ENCODE measurements at places on chromosomes 5 and 9.

GRCh38 chr9:72363908-72364678 lies 915 bp downstream of the ZFAND5 start:
- peak; percentile 51 for DNase-seq
- H3K27me3 ChIP-seq = no peaks in the 10 kb centered on the region
- H3K36me3 ChIP-seq = peaks cover 13% of the 10 kb centered on the region

DNA sequence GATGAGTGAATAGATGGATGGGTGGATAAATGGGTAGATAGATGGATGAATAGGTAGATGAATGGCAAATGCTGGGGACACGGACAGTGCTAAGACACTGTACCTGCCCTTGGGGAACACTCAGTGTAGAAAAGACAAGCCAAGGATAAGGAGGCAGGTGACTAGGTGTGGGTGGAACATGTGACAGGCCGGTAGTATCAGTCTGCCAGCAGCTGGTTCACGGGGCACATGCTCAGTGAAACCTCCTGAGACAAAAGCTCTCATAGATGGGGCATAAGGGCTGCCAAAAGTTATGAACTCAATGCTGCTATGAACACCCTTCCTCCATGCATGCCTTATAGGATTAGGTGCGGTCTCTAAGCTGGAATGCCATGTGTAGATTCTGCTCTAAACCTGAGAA lies 71.0 kb downstream of the C5orf15 start:
- H3K27ac ChIP-seq = no peak overlapping the region
- no peak overlapping the region for H3K4me3 ChIP-seq
- DNase-seq = peak; percentile 47
- peaks cover 27% of the 10 kb centered on the region for H3K4me1 ChIP-seq
- H3K36me3 ChIP-seq = no peaks in the 10 kb centered on the region
- H3K27me3 ChIP-seq = no peaks in the 10 kb centered on the region

DNA sequence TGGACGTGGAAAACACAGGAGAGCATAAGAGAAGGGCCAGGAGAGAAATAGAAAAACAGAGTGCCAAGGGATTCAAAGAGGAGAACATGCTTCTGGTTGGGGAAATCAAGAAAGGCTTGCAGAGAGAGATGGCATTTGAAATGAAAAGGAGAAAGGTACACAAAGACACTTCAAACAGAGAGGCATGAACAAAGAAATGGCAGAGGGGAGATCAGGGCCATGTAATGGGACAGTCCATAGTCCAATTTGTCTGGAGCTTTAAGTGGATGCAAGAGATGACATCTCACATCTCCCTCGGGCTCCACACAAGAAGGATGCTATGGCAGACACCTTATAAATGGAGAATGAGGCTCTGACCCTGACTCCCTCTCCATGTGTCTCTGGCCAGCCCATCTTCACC lies 331.1 kb downstream of the MLLT3 start:
- no peaks in the 10 kb centered on the region for H3K4me1 ChIP-seq
- no peak overlapping the region for H3K4me3 ChIP-seq
- no peaks in the 10 kb centered on the region for H3K27me3 ChIP-seq
- H3K27ac ChIP-seq = no peak overlapping the region
- H3K36me3 ChIP-seq = no peaks in the 10 kb centered on the region

GRCh38 chr5:82356808-82357671 lies 78.9 kb upstream of the RPS23 start:
- H3K4me3 ChIP-seq = no peak overlapping the region
- no peaks in the 10 kb centered on the region for H3K36me3 ChIP-seq
- no peaks in the 10 kb centered on the region for H3K4me1 ChIP-seq
- H3K27ac ChIP-seq = no peak overlapping the region
- peak; percentile 18 for DNase-seq
- H3K27me3 ChIP-seq = no peaks in the 10 kb centered on the region

DNA sequence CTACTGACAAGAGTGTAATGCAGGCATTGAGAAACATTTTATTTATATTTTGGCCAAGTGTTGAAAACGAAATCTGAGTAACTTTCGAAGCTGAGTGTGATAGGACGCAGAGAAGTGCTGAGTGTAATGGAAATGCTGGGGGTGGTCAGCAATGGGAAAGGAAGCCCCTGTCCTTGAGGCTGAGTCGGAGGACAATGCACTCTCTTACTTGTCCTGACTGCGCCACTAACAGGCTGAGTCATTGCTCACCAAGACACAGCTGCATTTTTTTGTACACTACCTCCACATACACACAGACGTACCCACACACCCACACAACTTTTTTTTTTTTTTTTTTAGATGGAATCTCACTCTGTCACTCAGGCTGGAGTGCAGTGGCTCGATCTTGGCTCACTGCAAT lies 637.7 kb downstream of the SLCO4C1 start:
- no peak overlapping the region for H3K27ac ChIP-seq
- no peaks in the 10 kb centered on the region for H3K27me3 ChIP-seq
- H3K4me1 ChIP-seq = no peaks in the 10 kb centered on the region

- H3K4me1 ChIP-seq = no peaks in the 10 kb centered on the region
- H3K36me3 ChIP-seq = no peaks in the 10 kb centered on the region
- no peak overlapping the region for H3K4me3 ChIP-seq
- H3K27ac ChIP-seq = no peak overlapping the region
- DNase-seq = no peak
- H3K27me3 ChIP-seq = no peaks in the 10 kb centered on the region
These were observed 475.7 kb downstream of the EBF1 start for GRCh38 chr5:158623971-158624370.

DNA sequence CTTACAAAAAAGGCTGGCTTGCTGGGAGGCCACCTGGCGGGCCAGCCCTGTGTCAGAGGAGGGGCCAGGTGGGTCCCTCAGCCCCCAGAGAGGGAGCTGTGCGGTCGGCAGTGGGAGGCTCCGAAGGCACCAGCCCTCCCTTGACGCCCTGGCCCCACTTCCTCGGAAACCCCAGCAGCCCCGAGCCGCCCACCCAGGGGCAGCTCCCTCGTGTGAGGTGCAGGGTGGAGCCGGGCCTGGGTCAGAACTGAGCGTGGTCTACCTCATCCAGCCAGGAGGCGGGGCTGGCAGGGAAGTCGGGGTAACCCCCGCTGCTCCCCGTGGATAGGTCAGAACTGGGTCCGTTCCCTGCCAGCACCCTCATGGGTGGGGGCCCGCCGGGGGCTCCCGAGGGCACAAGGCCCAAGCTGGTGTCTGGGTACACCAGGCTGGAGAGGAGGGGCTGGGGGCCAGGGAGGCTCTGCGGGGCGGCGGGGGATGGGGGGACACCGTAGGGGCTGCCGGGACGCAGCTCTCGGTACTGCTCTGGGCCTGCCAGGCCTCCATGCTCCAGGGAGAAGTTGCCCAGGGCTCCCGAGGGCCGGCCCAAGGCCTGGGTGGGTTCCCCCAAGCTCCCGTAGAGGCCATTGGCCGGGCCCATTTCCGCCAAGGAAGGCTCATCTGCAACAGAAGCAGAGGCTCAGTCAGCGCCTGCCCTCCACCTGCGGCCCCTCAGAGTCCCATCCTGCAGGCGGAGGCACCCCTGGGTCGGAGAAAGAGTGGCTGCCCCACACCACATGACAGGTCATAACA lies 7.6 kb downstream of the LHX3 start:
- H3K27me3 ChIP-seq = peaks cover 86% of the 10 kb centered on the region
- H3K4me1 ChIP-seq = no peaks in the 10 kb centered on the region
- H3K27ac ChIP-seq = no peak overlapping the region

DNA sequence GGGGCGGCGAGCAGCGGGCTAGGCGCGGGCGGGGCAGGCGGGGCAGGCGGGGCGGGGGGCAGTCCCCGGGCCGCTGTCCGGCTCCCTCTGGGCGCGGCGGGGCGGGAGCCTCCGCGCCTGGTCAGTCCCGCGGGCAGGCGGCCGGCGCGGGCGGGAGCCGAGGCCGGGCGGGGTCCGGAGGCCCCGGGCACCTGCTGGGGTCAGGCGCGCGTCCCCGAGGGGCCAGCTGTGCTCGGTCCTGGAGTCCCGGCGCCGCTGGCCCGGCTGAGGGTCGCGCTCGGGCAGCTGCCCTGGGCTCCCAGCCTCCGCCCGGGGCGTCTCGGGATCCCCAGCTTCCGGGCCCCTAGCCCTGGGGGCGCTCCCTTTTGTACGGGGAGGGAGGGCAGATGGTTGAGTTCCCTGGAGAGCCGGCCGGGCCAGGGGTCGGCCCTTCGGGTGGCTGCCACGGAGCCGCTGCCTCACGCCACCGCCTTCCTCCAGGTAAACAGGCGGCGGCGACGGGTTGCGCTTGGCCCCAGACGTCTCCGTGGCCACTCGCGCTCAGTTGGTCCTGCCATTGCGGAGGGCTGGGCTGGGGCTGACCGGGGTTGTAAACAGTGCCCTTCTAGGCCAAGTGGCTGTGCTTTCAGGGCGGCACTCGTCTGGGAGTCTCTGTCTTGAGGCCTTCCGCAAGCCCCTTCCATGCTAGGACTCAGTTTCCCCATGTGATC lies 473 bp downstream of the ZBTB34 start:
- H3K4me3 ChIP-seq = peak overlapping the region; percentile 81
- H3K4me1 ChIP-seq = peaks cover 14% of the 10 kb centered on the region
- no peaks in the 10 kb centered on the region for H3K36me3 ChIP-seq
- H3K27ac ChIP-seq = no peak overlapping the region
- no peaks in the 10 kb centered on the region for H3K27me3 ChIP-seq

GRCh38 chr9:34547960-34548611 lies 25.3 kb upstream of the ENHO start:
- no peaks in the 10 kb centered on the region for H3K36me3 ChIP-seq
- no peak overlapping the region for H3K4me3 ChIP-seq
- no peaks in the 10 kb centered on the region for H3K4me1 ChIP-seq

DNA sequence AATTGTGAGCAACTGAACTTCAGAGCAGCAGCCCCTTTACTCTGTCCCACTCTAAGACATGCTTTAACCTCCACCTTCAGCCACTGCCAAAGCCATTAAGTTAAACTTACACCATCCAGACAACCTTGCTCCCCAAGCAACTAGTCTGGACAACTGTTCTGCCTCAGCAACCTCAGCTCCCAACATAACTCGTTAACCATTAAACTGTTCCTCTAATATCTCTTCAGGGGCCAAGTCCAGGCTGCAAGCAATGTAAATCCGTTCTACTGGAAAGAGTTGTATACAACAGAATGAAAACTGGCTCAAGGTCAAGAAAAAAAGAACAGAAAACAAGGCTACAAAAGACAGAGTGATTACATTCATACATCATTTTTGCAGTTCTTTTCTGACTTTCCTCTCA lies 131.7 kb upstream of the TARS1 start:
- no peak overlapping the region for H3K27ac ChIP-seq
- no peak for DNase-seq
- no peaks in the 10 kb centered on the region for H3K27me3 ChIP-seq
- no peaks in the 10 kb centered on the region for H3K4me1 ChIP-seq
- H3K4me3 ChIP-seq = no peak overlapping the region

All from MM.1S (cell line).